Stimulated activated naive CD8-positive, alpha-beta T cell treated with anti-CD3 and anti-CD28 coated beads, Interleukin-15, Interleukin-2, amounts not matched to agents 100 U/mL and 50 U/mL, for 24 hours (primary cell): ENCODE measurements at places on chromosomes 1 and 21.

DNA sequence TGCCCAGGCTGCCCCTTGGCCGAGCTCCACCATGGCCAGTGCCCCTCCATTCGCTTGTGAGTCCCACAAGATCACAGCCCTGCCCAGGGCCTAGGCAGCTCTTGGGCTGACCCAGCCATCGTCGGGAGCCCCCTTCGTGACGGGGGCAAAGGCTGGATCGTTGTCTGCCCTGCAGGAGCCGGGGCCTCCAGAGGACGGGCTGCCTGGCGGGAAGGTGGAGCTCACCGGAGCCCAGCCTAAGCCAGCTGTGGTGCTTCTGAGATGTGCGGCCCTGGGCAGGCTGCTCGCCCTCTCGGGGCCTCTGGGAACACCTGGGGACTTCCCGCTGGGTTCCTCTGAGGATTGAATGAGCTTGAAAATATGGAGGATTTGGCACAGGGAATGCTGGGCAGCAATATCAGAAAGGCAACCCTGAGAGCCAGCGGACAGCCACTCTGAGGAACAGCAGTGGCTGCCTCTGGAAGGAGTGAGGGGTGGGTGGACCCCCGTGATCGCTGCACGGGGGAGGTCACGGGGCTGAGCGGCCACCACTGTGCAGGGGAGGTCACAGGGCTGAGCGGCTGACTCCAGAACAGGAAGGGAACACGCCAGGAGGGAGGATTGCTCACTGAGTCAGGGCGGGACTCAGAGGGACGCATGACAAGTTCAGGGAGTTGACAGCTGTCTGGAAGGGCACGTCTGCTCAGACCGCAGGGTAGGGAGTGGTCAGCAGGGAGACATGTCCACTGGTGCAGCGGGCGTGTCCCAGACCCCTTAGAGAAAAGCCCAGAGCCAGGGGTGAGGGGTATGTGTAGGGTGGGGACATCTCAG is 19.3 kb downstream of the TP73 start:
- no peak for DNase-seq

- DNase-seq, result no peak
Measured at GRCh38 chr1:197392541-197392940, 124.5 kb downstream of the CRB1 start.

DNA sequence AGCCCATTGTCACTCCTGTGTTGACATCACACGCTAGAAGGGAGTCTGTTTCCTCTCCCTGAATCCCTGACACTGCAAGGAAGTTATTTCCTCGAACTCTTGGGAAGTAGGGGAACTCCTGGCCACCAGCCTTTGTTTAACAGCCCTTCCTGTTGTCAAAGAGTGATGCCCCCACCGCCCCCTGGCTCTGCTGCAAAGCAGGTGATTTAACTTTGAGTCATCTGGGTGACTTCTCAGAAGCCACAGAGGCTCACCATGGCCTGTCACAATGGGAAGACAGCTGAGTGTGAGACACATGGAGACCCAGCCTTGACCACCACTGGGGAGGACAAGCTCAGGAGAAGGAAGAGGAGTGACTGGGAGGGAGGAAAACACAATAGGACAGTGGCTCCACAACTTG is 182.8 kb downstream of the PSMG1 start:
- DNase-seq, result peak; percentile 50

- no peak for DNase-seq
Measured at GRCh38 chr1:172269084-172269483, 151.4 kb upstream of the C1orf105 start.

DNA sequence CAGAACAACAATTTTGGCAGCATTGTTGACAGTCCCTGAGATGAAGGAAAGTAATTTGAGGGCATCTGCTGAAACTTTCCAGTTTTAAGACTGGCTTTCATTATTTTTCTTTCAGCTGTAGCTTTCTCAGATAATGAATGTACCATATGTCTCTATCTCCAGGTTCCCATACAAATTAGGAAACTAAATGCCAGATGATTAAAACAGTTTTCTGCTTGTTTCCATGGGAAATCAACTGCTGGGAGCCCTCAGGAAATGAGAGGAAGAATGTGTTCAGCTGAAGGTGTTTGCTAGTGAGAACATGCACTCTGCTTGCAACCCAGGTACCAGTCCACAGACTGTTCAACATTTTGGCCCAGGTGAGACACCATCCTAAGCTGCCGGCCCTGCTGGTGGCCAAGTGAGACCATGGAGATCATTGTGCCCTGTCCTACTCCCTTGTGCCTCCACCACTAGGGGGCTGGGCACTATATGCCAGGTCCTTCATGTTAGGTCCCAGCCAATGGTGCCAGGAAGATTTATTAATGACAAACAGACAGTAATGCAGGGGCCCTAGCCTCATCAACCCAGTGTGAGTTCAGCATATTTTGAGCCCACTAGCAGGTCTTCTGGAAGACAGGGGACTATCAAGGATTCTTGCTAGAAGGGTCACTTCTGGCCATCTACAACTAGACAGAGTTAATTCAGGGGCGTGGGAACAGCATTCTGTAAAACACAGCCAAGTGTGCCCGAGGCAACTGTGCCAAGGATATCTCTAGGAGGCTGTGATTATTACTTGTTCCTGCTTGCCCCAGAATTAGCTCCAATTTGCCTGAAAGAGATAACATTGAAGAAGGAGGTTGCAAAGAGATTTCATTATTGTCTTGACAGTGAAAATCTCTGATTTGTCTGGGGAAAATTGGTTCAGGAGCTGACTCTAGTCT is 17.0 kb upstream of the LRRC8C start:
- peak; percentile 40 for DNase-seq

DNA sequence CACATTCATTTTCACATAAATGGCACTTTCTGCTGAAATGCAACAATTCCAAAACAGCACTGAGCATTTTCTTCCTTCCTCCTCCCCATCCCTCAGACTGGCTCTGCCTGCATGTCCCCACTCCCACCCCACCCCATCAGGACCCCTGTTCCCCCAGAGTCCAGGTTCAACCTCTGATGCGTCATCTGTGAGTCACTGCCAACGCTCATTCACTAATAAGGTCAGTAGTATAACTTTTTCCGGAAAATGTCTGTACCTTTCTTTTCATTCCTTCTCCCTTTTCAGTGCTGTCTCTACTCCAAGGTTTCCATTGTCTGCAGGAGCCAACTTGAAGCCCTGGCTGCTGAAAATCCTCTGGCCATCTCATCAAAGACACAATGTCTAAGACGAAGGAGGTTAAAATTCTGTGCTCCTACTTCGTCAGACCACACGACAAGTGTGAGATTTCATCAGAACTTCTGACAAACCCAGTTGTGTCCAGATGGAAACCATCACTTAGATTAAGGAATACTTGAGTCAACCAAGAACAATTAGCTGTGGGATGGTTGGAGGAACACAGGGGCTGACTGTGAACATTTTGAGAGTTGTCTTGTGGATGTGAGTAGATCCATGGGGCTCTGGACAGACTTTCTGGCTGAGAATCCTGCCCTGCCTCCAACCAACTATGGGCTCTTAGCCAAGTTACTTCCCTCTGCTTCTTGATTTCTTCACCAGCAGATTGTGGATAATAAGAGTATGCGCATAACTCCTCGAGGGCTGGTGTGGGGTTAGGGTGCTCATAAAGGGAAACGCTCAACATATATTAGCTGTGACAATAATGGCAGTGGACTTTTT is 35.6 kb upstream of the UTS2 start:
- no peak for DNase-seq

- no peak for DNase-seq
Measured at GRCh38 chr1:45395582-45395981, 55.3 kb upstream of the MUTYH start.

DNA sequence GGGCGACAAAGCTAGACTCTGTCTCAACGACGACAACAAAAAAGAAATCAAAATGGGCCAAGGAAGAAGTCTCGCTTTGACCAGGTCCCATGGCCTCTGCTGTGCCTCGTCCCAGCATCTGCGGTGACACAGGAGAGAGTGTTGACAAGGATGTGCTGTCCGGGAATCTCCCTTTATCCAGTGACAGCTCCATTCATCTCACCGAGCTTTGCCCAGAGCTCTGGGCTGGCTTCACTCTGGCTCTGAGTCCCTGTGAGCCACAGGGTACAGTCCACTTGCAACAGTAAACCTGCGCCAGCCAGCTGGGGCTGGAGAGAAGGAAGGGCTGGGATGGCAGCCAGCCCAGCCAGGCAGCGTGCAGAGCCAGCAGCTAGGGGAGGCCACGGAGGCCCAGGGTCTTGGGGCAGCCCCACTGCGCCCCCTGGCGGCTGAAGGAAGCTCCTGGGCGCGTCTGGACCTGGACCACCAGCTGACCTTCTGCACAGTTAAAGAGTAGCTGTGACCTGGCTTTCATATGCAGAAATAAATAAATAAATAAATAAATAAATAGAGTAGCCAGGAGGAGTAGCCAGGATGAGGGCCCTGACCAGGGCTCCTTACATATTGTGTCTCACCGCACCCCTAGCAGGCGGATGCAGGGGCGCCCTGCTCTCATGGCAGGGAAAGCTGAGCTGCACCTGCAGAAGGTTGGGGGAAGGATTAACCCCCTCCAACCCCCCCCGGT is 29.7 kb downstream of the ENO1 start:
- peak; percentile 88 for DNase-seq

DNA sequence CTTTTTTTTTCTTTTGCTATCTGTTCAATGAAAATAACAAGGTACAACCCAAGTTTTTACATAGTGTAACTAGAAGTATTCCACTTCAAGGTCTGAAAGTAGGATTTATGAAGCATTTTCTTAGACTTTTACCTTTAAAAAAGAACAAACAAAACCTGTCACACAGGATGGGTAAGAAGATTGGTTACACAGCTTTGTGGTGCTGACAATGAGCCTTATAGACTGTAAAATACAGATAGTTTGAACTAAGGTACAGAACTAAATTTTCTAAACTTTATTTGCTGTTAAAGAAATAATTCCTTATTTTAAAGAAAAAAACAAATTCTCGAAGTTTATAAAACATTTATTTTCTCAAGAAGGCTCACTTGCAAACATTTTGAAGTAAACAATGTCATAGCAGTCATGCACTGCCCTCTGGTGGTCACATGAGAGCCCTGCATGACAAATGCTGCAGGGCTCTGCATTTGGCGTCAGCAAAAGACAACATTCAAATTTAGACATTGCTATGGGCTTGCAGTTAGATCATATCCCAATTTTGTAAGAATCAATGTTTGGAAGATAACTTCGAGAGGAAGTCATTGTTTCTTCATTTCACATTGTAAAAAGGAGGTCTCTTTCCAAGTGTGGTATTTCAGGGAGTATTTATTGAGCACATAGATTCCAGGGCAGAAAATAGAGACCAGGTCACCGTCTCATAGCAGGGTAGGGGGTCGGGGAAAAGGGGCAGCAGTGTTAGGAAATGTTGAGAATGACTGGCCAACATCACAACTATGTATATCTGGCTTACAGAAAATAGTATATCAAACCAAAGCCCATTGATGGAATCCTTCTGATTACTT is 115.3 kb upstream of the FMN2 start:
- DNase-seq, result peak; percentile 45

DNA sequence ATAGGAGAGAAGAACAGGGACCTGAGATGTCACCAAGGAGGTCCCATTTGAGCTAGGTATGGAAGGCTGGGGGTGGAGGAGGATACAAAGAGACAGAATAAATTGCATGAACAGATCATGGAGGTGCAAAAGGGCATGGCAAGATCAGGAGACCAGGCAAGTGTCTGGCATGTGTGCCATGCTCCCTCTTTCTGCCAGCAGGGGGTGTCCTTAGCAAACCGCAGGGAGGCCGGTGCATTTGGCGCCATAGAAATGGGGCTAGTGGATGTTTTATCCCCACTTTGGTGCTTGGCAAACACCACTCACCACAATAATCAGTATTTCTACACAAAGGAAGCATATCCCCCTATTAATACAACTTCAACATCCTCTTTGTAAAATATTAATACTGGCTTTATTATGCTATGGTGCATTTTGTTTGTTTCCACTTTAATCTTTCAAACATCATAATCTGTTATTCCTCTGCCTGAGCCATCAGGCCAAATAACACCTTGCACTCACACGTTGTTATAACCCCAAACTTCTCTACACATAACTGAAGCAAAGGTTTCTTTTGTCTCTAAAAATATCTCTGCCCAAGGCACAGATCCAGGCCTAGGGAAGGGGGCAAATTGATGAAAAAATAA is 25.9 kb downstream of the S100A6 start:
- peak; percentile 81 for DNase-seq

DNA sequence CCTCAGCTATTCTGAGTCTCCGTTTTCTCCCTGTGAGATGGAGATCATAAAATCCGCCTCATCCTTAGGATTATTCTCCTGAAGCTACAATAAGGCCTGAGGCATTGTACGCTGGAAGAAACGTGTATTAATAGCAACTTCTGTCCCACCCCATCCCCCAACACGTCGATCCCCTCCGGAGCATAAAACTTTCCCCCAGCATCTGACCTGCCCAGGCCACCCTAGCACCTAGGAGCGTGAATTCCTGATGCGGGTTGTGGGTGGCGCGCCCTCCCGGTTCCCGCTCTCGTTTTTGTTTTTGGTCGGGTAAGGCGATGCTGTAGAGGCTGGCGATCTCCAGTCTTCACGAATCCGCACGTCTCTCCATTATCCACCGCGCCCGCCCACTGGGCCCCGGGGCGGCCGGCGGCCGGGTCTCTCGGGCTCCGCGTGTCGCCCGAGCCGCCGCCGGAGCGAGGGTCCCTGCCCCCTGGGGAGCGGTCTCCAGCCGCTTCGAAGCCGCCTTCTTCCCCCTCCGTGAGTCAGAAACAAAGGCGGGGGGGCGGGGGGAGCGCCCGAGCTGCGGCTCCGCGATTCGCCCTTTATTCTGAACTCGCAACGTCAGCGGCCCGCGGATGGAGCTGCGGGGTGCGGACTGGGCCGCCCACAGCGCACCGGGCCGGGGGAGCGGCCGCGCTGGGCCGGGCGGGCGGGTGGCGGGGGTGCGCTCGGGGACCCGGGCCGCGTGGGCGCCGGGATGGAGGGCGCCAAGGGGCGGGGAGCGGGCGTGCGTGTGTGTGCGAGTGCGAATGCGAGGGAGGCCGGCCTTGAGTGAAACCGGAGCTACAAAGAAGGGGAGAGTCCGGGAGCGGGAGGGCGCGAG is at the start of gene PLEKHO1:
PLEKHO1 (plus strand) TSS at position 646 of the 862 bp plus-strand sequence. CDS start 342 bp downstream, outside the sequence.
- DNase-seq, result peak; percentile 82

- no peak for DNase-seq
Measured at GRCh38 chr1:117967881-117968280, 38.3 kb downstream of the WDR3 start.

- no peak for DNase-seq
Measured at GRCh38 chr1:163046071-163046470, 23.1 kb upstream of the RGS4 start.

GRCh38 chr1:67777440-67777839 is 55.8 kb downstream of the GNG12 start:
- no peak for DNase-seq

DNA sequence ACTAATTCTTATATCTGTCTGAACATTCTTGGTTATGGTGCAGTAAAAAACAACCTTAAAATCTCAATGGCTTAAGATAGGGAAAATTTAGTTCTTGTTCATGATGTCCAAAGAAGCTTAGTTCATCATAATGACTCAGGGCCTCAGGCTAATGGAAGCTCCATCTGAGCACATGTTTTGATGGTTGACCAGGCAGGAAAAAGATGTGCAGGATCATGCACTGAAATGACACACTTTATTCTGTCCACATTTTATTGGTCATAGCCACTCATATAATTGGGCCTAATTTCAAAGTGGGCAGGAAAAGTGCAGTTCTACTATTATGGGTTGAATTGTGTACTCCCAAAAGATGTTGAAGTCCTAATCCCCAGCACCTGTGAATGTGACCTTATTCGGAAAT is 198.2 kb downstream of the CENPF start:
- DNase-seq, result no peak

- no peak for DNase-seq
Measured at GRCh38 chr1:31299365-31299764, 2.5 kb downstream of the ZCCHC17 start.
